ENCODE measurements at places on chromosomes 2 and 18. TPM values are rescaled to one million over a fixed set of nuclear protein-coding genes. Genes with fewer than 3 reads are reported as not detected.

GRCh38 chr2:29655391-29656086, 265.8 kb downstream of the ALK start:
- DNase-seq, result no peak

DNA sequence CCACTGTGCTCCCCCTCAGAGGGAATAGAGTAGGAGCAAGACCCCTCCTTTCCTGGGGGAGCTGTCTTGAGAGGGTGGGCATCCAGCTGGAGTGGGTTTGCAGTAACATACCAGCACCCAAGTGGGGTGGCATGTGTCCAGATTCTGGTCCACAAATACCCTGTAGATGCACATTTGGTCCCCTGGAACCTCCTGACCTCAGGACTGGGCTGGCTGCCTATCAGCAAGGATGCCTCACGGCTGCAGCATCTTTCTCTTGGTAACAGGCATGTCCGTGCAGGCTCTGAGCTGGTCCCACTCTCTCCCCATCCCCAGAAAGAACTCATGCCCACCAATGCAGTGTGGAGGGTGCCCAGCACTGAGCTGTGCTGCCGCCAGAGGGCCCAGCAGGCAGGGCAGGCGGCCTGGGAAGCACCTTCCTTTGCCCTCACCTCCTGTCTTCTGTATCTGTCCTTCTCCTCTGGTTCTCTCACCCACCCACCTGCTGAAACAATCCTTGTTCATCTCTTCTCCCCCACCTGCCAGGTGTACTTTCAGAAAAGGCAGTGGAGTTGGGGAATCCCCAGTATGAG, 47.4 kb downstream of the ITGB1BP1 start:
- DNase-seq, result no peak

Gene HOXD1
- 1.3 TPM for total RNA-seq

DNA sequence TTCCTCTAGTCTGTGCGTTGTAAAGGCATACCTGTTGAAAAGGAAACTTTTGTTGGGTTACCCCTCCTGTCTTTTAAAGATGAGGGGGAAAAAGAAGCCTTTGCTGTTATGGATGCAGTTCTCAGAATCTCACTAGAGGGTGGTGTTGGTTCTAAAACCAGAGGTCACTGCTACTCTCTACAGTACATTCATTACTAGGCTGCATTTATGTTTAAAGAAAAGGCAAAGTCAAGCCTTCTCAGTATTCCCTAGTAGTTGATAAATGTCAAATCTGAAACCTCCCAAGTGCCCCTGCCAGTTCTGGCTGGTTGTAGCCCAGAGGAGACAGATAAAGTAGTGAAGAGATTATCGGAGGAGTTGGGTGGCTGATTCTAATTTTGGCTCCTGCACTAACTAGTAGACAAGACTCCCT, 1.4 kb upstream of the PLCL1 start:
- DNase-seq, result no peak

Gene ATL2
- 66.4 TPM for total RNA-seq

DNA sequence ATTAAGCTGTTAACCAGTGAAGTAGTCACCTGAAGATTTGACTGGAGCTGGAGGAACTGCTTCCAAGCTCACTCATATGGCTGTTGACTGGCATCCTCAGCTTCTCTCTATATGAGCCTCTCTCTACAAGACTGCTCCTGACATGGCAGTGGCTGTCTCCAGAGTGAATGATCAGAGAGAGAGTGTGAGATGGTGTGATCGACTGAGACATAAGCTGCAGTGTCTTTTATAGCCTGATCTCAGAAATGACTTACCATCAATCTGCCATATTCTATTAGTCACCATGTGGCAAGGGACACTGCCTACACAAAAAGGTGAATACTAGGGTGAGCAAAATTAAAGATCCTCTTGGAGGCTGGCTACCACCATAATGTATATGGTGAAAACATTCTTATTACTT, 7.8 kb upstream of the RBMS1 start:
- no peak for DNase-seq

DNA sequence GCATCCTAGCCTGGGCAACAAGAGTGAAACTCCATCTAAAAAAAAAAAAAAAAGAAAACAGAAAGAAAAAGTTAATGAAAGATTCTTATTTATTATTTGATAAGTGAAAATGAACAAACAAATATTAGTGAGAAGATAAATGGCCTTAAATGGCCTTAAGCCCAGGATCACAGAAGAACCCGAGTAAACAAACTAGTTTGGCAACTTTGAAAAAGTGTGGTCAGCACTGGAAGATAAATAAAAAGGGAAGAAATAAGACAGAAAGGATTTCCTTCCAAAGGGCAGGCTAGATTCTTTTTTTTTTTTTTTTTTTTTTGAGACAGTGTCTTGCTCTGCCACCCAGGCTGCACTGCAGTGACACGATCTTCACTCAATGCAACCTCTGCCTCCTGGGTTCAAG, 692.4 kb downstream of the CPS1 start:
- DNase-seq, result no peak

GRCh38 chr18:33839452-33840211, 261.6 kb downstream of the ASXL3 start:
- no peak for DNase-seq

DNA sequence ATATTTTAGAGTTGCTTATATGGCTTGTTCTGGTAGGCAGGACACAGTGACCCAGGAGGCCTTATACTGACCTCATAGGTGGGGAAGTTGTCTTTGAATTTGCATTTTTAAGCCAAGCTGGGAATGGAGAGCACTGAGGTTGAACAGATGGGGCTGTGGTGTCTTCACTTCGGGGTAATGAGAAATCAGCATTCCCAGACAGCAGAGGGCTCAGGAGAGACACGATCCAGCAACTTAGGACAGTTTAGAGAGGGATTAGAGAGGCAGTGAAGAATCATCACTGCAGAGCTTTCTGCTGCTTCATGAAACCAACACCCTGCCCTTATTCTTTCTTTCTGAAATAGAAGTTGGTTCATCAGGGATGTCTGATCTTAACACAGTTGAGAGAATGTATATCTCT, 202.4 kb downstream of the TDRD15 start:
- no peak for DNase-seq

Gene TEKT4
- total RNA-seq, result not detected

DNA sequence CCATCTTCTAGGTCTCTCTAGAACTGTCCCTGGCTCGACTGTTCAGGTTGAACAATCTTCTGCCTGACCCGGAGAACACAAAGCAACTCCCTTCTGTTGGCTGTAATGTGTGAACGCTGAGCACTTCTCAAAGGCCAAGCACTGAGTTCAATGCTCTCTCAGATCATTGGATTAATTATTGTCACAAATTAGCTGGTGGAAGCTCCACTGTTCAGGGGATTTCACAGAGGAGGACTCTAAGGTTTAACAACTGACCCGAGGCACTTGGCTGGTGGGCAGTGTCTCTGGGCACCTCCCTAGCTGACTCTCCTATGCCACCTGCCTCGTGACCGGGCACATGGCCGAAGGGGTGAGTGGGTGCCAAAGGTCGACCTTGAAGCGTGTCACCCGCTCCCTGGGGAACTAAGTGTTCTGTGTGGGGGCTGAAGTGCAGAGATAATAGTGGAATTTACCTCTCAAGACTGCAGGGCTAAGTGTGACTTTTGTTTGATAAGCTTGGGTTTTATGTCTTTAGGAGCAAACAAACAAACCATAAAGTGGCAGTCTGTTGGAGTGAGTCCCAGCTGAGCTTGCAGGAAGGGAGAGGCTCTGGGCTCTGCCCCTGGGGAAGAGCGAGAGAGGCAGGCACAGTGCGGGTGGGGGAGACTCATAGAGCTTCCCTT, 64.8 kb downstream of the BCL2L11 start:
- no peak for DNase-seq

DNA sequence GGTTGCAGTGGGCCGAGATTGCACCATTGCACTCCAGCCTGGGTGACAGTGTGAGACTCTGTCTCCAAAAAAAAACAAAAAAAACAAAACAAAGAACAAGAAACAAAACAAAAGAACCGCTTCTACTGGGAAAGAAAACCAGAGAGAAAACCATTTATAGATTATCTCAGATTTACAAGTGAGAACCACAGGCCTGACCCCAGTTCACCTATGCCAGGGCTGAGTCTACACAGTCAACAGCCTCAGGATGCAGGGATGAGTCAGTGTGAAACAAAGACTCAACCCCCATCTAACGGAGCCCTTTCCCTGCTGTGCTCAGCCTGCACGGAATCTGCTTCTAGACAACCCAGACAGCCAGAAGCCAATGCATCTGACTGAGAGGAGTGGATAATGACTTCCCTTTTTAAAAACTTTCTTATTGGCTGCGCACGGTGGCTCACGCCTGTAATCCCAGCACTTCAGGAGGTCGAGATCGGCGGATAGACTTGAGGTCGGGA, 25.5 kb upstream of the YWHAQ start:
- no peak for DNase-seq

- no peak for DNase-seq
Measured at GRCh38 chr2:172467382-172467781, 40.0 kb downstream of the ITGA6 start.

DNA sequence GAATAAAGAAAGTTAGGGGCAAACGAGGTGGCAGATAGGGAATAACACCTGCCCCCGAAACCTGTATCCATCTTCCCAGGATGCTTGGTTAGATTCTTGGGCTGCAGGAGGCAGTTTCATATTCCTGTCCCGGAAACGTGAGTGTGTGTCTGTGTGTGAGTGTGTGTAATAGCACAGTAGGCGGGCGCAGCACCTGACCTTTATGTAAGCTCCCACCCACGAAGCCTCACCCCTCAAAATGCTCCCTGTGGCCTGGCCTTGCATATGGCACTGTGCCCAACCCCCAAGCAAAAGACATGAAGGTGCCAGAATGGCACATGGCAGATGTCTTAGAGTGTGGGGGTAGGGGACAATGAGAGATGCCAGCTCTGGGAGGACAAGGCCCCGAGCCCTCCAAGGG, 48.9 kb downstream of the EFR3B start:
- no peak for DNase-seq

- DNase-seq, result no peak
Measured at GRCh38 chr2:26732446-26732845, 31.6 kb upstream of the SLC35F6 start.

DNA sequence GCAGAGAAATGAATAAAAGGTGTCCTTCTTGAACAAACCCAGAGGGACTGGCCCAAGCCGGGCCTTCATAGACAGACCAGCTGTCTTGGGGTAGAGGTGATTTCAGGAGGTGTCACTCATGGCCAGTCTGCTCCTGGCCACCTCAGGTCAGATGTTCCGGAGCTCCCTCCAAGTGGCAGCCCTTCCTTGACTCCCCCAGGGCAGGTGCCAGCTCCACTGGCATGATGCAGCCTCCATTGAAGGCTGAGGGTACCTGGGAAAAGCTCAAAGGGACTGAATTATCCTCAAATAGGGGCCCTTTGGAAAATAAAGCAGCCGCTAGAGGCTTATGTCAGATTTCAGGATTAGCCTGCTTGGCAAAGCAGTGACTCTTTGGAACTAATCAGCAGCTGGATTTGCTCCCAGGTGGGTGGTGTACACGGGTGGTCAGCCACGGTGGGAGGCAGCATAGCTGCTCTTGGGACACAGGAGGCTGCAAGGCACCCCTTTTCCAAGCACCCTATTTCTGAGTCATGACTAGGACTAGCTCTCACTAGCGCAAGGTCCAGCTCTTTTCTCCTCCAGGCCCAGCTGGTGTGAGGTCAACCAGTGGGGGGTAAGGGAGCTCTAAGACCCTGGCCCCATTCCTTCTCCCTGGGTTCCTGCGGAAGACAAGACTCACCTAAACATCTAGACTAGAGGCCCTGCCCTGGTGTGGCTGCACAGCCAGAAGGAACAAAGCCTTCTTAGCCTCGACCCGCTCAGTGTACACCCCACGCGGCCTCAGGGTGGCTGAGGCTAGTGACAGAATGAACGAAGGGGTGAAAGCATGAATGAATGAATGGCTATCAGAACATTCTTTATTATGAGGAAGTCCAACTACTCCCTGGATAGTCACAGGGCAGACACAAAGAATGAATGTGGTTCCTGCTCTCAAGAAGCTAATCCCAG, 29.3 kb downstream of the HS1BP3 start:
- DNase-seq, result no peak

Gene LHCGR
- 0.64 TPM for total RNA-seq

Gene THADA
- total RNA-seq, result 60.6 TPM

DNA sequence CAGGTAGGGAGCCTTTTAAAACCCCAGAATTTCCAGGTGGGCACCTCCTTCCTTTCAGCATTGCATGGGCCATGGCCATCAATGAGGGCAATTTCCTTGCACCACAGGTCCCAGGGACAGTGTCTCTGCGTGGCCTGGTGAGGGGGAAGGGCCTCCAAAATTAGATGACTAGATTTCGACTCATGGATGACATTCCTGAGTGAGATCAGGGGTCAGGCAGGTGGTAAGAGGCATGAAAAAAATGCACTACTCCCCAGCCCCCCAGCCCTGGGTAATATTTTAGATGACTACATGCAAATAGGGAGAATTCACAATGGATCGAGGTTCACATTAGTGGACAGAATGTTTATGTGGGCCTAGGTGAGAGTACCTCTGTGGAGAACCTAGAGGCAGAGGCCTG, 19.0 kb upstream of the IGFBP5 start:
- no peak for DNase-seq

Gene FEV
- total RNA-seq, result not detected

DNA sequence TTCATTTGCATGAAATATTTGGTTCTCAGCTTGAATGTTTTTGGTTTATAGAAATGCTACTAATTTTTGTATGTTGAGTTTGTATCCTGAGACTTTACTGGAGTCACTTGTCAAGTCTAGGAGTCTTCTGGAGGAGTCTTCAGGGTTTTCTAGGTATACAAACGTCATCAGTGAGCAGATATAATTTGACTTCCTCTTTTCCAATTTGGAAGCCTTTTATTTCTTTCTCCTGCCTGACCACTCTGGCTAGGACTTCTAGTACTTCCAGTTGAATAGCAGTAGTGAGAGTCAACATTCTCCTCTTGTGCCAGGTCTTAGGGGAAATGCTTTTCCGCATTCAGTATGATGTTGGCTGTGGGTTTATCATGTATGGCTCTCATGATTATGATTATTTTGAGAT, 55.4 kb upstream of the THUMPD2 start:
- no peak for DNase-seq

Gene CDH7
- not detected for total RNA-seq

Gene TMEM237
- total RNA-seq, result 70.7 TPM

DNA sequence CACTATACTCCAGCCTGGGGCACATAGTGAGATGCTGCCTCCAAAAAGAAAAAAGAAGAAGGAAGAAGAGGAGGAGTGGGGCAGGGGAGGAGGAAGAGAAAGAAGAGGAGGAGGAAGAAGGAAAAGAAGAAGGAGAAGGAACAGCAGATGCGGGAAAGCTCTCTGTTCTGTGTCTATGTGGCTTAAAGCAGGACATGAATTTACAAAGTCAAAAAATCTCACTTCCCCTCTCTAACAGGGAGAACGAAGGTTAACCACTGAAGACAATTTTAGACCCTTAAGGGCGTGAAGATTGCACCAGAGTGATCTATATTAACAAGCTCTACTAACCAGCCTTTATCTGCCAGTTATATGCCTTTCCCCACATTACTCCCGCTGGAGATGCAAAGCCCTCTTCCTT, 258.9 kb downstream of the METTL4 start:
- no peak for DNase-seq

- no peak for DNase-seq
Measured at GRCh38 chr18:35161485-35161884, 79.3 kb upstream of the ZNF397 start.

GRCh38 chr18:2571200-2572170, at the start of the genes METTL4 and NDC80:
Gene METTL4 (minus strand): TSS chr18:2571505. CDS start chr18:2567216, 4,289 bp downstream.
Gene NDC80 (plus strand): TSS chr18:2571557. CDS start chr18:2572986, 1,429 bp downstream.
- DNase-seq, result peak; percentile 77
